Mononuclear cell (primary cell): ENCODE measurements at places on chromosomes 2 and 18. TPM values are rescaled to one million over a fixed set of nuclear protein-coding genes. Genes with fewer than 3 reads are reported as not detected.

SULT1C4 gene
- 0.21 TPM for total RNA-seq

IRS1 gene
- total RNA-seq: 2.3 TPM

CXCR1 gene
- 0.10 TPM for total RNA-seq

ANKRD30BL gene
- total RNA-seq: not detected

G6PC2 gene
- not detected for total RNA-seq

GLB1L gene
- total RNA-seq: 3.4 TPM

DOK6 gene
- 2.2 TPM for total RNA-seq

SERPINB7 gene
- not detected for total RNA-seq

PPP1R1C gene
- not detected for total RNA-seq

PROM2 gene
- 0.31 TPM for total RNA-seq

TP53I3 gene
- total RNA-seq: 5.6 TPM

KLHL30 gene
- not detected for total RNA-seq

SAG gene
- total RNA-seq: 0.21 TPM

ACTR1B gene
- total RNA-seq: 53.7 TPM

KIF5C gene
- 4.4 TPM for total RNA-seq

ACADL gene
- total RNA-seq: not detected

SPAST gene
- 47.3 TPM for total RNA-seq

TGFA gene
- total RNA-seq: 0.63 TPM

AMER3 gene
- total RNA-seq: not detected

FAM136A gene
- total RNA-seq: 18.1 TPM

PAX3 gene
- 0.21 TPM for total RNA-seq

VPS54 gene
- 13.4 TPM for total RNA-seq

MZT2A gene
- 59.3 TPM for total RNA-seq

UNC80 gene
- total RNA-seq: not detected

GRB14 gene
- total RNA-seq: 2.0 TPM

DPP10 gene
- total RNA-seq: under 0.01 TPM

AQP12A gene
- total RNA-seq: not detected

ICOS gene
- 111 TPM for total RNA-seq
